ENCODE measurements at places on chromosomes 5 and 9.

- peak; percentile 41 for DNase-seq
These were observed 46.9 kb downstream of the AHRR start for GRCh38 chr5:368183-369084.

- DNase-seq = no peak
These were observed 1.7 kb downstream of the INPP5E start for GRCh38 chr9:136437839-136438547.

GRCh38 chr5:17276445-17276844, 59.0 kb downstream of the BASP1 start:
- no peak for DNase-seq

DNA sequence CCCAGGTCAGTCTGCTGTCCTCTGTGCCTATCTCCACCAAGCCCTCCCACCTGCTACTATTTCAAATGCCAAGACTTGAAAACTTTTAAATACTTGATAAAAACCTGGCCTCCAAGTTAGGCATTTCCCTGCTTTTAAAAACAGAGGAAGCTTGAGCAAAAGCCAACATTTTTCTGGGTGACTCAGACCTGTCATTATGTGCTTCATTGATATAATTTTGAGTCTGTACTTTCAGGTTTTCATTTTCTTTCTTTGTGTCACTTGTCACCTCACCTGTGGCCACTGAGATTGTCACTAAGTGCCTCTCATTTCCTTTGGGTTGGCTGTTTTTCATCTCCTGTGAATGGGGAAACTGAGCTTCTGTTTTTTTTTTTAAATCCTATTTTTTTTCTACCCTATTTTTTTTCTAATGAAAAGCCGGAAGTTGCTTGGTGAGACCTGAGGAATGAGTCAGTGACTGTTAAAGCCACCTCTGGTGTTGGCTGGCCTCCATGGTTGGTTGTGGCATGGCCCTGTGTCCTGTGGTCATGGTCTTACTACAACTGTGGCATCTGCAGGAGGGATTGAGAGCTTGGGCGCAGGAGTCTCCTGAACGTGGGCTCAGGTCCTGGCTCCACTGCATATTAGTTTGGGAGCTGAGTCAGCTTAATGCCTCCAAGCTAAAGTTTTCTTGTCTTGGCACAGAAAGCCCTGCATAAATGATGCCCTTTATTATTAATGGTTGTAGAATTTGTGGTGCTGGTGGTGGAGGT, 56.7 kb downstream of the ARHGAP26 start:
- DNase-seq = peak; percentile 45

DNA sequence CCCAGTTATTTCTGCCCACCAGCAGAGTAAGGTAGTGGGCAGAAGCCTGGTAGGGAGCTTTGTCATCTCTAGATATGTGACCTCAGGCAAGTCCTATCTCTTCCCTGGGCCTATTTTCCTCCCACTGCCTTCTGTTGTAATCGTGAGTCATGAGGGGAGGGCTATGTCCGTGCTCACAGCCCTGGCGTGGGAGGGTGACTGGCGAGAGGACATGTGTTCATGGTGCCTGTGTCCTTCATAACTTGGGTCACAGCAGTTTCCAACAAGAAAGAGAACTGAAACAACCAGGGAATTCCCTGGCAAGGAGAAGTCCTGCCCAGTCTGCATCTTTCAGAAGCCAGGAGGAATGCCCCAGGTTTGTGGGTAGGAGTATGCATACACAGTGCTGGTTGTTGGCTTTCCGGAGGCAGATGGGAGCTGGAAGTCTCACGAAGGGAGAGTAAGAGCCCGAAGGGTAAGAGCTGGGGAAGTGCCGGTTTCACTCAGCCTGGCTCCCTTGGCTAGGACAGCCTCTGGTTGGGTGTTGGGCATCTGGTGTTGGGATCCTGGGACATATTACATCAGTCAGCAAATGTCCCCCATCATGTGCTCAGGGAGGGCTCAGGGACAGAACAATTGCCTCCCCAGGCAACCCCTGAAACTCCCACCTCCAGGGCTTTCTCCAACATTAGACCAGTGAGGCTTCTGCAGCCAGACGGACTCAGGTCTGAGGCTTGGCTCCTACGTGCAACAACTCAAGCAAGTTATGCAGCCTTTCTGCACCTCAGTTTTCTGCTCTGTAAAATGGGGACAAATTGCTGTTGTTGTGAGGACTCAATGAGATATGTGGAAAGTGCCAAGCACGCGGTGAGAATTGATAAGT, 4.3 kb upstream of the TIFAB start:
- DNase-seq = no peak

DNA sequence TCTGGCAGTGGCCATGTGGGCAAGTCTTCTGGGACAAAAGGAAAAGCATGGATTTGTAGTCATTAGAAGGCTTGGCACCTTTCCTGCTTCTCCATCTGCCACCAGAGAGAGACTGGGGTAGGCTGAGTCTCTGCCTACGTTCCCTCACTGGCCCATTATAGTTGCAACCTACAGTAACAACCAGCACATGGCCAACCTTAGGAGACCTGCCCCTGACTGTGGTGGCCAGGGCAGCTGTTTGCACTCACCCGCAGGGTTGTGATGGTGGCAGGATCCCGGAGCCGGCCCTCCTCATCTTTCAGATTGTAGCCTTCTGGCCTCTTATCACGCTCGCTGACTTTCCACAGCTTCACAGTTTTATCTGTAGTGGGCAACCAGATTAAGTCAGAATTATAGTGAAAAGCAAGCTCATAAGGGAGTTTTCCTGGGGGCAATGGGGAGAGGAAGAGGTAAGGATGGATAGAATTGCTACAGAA, 174.9 kb upstream of the GPR151 start:
- no peak for DNase-seq

DNA sequence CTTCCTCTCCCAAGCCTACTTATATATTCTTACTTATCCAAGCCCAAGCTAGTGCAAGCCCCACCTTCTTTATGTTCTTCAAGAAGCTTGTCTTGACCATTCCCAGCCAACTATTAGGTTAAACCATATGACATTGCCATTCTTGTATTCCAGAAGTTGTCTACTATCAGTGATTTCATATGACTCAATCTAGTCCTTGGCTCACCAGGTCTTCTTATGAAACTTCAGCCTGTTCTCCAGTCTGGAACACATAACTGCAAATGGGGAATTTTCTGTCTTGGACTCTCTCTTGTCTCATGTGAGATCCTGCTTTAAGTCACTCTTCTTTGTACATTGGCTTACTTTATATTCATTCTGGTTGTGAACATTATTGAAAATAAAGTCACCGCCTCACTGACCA, 130.7 kb downstream of the TTLL11 start:
- no peak for DNase-seq

- DNase-seq = peak; percentile 22
These were observed 17.4 kb downstream of the MAML1 start for GRCh38 chr5:179749857-179750508.

DNA sequence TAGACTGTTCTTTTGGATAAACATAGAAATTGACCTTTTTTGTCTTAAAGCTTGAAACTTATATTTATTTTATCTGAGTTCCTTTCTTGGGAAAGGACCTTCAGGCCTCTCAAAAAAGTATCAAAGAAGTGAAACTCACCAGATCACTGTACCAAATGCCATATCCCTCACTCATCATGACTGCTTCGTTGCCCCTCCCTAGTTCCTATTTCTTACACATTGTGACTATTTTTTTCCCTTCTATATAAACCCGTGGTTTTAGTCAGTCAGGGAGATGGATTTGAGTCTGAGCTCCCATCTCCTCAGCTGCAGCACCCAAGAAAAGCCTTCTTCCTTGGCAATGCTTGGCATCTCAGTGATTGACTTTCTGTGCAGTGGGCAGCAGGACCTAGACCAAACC, 129.4 kb downstream of the LPAR1 start:
- no peak for DNase-seq

GRCh38 chr5:140560227-140560626, 3.0 kb upstream of the SRA1 start:
- DNase-seq = no peak

GRCh38 chr5:158640593-158640980, 459.1 kb downstream of the EBF1 start:
- DNase-seq = no peak

DNA sequence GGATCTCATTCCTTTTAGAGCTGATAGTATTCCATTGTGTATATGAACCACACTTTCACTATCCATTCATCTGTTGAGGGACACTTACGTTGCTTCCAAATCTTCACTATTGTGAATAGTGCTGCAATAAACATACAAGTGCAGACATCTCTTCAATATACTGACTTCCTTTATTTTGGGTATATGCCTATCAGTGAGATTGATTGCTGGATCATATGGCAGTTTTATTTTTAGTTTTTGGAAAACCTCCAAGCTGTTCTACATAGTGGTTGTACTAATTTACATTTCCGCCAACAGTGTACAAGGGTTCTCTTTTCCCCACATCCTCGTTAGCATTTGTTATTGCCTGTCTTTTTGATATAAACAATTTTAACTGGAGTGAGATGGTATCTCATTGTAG, 33.8 kb upstream of the LECT2 start:
- DNase-seq = no peak

DNA sequence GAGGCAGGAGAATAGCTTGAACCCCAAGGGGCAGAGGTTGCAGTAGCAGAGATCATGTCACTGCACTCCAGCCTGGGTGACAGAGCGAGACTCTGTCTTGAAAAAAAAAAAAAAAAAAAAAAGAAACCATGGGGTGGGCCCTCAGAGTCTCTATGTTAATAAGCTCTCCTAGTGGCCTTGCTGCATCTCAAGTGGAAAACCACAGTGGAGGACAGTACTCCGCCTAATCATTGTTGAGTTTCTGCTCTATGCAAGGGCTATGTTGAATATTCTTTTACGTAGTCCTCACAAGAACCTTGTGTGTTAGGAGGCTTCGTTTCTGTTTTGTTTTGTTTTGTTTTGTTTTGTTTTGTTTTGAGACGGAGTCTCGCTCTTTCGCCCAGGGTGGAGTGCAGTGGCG, 48.9 kb downstream of the TJP2 start:
- DNase-seq = no peak

GRCh38 chr9:115204904-115205453, 87.0 kb upstream of the TNC start:
- no peak for DNase-seq

- no peak for DNase-seq
These were observed 250.2 kb upstream of the PTGER4 start for GRCh38 chr5:40429258-40430100.

GRCh38 chr9:129623331-129623730, 2.4 kb upstream of the C9orf50 start:
- no peak for DNase-seq

- no peak for DNase-seq
These were observed 99.3 kb downstream of the CCDC192 start for GRCh38 chr5:127802477-127802865.

DNA sequence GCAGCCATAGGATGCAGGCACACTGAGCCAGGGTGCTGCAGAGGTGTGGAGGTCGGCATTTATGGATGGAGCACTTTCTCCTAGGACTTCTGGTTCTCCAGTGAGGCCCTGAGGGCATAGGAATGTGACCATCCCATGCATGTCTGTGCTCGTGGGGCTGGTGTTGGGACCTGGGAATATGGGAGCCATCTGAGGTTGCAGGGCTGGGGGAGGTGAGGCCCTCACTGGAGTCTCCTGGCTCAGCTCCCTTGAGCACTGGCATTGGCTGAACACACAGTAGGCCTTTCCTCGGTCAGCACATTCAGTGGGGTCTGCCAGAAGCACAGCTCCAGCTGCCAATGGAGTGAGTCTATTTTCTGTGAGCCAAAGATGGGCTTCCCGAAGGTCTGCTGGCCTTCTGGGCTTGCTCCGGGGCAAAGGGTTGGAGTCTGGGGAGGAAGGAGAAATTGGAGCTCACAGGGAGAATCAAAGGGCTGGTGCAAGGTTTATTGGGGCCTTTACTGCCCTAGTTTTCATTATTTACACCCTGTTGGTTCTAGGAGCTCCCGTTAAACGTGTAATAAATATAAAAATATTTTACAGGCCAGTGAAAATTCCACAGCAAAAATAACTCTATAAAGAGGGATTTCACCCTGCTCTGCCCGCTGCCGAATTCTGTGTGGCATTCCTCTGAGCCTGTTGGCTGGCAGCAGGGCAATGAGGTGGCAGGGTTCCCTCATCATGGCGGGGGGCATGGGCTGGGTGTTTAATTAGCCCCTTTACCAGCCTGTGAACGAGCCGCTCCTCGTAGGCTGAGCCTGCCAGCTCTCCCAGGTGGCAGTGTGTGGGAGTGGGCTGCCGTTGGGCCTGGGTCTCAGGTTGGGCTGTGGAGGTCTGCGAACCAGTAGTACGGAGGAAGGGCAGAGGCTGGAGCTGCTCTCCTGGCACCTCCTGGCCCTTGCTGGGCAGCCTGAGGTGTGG, 31.6 kb upstream of the PITX1 start:
- peak; percentile 6 for DNase-seq

DNA sequence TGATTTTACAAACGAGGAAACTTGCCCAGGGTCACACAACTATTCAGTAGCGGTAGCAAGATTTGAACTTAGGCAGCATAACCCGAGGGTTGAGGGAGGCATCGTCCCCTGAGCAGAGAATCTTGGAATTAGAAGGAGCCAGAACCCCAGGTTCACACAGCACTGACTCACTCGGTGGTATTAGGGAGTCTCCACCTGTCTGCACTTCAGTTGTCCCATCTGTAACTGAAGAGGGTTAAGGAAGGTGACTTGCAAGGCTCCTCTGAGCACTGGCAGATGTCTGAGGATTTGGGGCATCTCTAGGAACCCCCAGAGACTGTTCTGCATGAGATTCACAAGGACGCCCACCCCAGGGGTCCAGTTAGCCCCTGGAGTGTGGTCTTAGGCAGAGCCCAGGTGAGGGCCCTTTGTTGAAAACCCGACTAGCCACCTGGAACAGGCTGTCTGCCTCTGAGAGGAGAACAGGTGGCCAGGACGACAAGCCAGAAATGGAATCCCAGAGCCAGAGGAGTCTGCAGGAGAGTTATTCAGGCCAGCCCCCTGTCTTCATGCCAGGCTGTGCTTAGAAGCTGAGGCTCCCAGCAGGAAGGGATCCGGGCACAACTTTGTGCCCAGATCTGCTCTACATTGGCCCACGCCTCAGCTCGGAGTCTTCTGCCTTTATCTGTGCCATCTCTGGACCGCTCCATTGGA, 50.0 kb upstream of the ORM1 start:
- DNase-seq = no peak

GRCh38 chr5:81626524-81626923, 124.4 kb downstream of the SSBP2 start:
- no peak for DNase-seq

- DNase-seq = peak; percentile 52
These were observed 4.4 kb downstream of the SLC25A25 start for GRCh38 chr9:128072144-128073021.

DNA sequence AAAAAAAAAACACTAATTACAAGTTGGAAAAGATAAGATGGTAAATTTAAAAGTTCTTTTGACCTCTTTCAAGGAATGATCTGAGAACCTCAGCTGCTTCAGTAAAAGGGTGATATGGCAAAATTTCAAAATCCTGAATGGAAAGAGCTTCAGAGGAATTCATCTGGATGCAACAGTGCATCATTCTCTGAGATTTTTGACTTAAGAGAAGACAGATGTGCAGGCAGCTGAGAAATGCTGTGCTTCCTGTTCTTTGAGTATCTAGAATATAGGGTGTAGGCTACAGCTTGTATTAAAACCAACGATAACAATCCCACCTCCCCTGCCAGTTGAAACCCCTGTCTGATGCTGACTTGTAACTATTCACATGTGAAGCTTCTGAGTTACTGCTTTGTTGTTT, 6.2 kb downstream of the FRMPD1 start:
- DNase-seq = no peak

Data from activated T-cell treated with anti-CD3 and anti-CD28 coated beads, Interleukin-2, amount 50 U/mL, for 24 hours (primary cell).